Transverse colon (tissue), 4 donors: ENCODE measurements at places on chromosomes 4 and X. TPM values are rescaled to one million over a fixed set of nuclear protein-coding genes. Genes with fewer than 3 reads are reported as not detected.
A peak's percentile ranks its signal among the peaks of the same experiment; 100 is the strongest.

The AKAP4 gene
- total RNA-seq, result not detected

GRCh38 chr4:125097729-125098128 is 217.0 kb upstream of the FAT4 start:
- no peak overlapping the region for H3K27ac ChIP-seq
- H3K27me3 ChIP-seq, result no peaks in the 10 kb centered on the region
- no peak for DNase-seq
- no peaks in the 10 kb centered on the region for H3K36me3 ChIP-seq
- H3K4me3 ChIP-seq, result no peak overlapping the region

- H3K4me3 ChIP-seq, result no peak overlapping the region
- H3K36me3 ChIP-seq, result no peaks in the 10 kb centered on the region
These were observed 34.5 kb upstream of the MAP3K15 start for GRCh38 chrX:19549838-19550237.

GRCh38 chr4:33737726-33738125 is 2506.6 kb downstream of the ARAP2 start:
- H3K4me3 ChIP-seq, result no peak overlapping the region
- no peaks in the 10 kb centered on the region for H3K36me3 ChIP-seq
- no peaks in the 10 kb centered on the region for H3K27me3 ChIP-seq
- no peaks in the 10 kb centered on the region for H3K4me1 ChIP-seq

The LONRF3 gene
- 13.1 TPM for total RNA-seq

DNA sequence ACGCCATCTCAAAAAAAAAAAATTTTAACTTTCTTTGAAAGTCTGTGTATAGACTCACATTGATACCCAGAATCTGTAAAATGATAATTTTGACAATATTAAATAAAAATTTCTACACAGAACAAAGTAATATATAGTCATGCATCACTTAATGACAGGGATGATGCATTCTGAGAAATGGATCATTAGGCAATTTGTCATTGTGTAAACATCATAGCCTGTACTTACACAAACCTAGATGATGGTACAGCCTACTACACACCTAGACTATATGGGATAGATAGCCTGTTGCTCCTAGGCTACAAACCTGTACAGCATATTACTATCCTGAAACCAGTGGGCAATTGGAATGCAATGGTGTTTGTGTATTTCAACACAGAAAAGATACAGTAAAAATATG is 107.7 kb downstream of the BLTP1 start:
- no peak overlapping the region for H3K27ac ChIP-seq
- H3K4me3 ChIP-seq, result no peak overlapping the region
- DNase-seq, result no peak
- H3K27me3 ChIP-seq, result no peaks in the 10 kb centered on the region

The SPANXA1 gene
- total RNA-seq, result not detected

DNA sequence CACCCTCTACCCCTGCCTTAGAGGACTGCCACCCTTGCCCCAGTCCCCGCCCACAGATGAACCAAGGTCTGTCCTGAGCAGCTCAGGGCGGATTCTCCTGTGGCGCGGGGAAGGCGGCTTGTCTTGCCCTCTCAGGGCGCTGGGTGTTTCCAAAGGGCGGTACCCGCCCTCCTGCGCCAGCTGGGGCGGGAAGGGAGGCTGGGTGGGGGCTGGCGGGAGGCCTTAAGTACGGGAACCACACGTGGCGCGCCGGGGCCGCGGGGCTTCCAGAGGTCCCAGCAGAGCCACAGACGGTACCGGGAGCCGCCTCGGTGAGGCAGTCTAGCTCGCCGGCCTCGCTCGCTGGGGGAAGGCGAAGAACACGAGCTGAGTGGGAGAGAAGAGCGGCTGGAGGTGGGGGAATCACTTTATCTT is 361.1 kb downstream of the MID1IP1 start:
- DNase-seq, result peak; percentile 57
- H3K4me3 ChIP-seq, result no peak overlapping the region
- H3K36me3 ChIP-seq, result no peaks in the 10 kb centered on the region
- H3K4me1 ChIP-seq, result no peaks in the 10 kb centered on the region
- H3K27me3 ChIP-seq, result no peaks in the 10 kb centered on the region

DNA sequence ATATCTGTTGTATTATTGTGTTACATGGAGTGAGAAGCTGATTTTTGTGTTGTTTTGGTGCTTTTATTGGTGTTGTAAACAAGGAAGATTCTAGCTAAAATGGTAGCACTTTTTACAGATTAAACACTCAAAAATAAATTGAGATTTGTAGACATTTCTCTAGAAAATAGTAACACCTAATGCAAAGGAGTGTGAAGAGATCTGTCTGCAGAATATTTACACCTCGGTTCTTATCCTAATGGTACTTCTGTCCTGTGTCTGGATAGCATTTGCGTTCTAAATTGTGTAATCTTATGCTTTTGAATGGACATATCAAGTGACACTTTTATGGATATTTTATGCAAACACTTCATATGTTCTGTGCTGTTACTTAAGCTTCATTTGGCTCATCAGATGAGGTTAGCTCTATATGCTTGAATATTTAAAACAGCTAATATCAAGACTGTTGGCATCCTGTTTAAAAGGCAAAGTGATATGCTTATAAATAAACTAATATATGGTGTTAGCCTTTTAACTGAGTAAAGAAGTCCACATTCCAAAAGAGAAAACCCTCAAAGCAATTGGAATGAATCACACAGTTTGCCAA is 6.0 kb downstream of the PCDH7 start:
- H3K36me3 ChIP-seq, result no peaks in the 10 kb centered on the region
- no peaks in the 10 kb centered on the region for H3K4me1 ChIP-seq
- no peak for DNase-seq
- no peak overlapping the region for H3K27ac ChIP-seq
- peaks cover 31% of the 10 kb centered on the region for H3K27me3 ChIP-seq

The UNC5C gene
- 4.5 TPM for total RNA-seq

The TREX2 gene
- 0.55 TPM for total RNA-seq

The TAPT1 gene
- 29.2 TPM for total RNA-seq
